Stimulated activated CD4-positive, alpha-beta T cell treated with anti-CD3 and anti-CD28 coated beads, Interleukin-15, amount 100 ng/mL, for 1 hour (primary cell): ENCODE measurements at places on chromosomes 3 and 15.
A peak's percentile ranks its signal among the peaks of the same experiment; 100 is the strongest.

GRCh38 chr3:63764511-63764910 lies 54.6 kb upstream of the C3orf49 start:
- no peak for DNase-seq

DNA sequence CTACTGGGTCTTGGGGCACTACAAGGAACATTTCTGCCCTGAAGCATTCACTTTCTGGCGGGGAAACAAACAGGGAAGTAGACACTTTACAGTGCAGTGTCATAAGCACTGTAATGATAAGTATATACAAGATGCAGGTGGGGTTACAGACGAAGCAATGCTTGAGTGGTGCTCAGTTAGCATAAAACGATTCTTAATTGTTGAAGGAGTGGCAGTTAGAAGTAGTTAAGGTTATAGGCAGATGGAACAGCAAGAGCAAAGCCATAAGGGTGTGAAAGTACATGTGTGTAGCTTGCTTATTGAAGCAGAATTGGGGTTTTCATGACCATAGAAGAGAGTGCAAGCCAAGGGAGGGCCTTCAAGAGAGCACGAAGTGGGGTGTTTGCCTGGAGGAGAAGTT lies 46.2 kb downstream of the SLC25A26 start:
- no peak for DNase-seq

GRCh38 chr3:124664804-124665203 lies 65.4 kb upstream of the UMPS start:
- DNase-seq, result no peak

DNA sequence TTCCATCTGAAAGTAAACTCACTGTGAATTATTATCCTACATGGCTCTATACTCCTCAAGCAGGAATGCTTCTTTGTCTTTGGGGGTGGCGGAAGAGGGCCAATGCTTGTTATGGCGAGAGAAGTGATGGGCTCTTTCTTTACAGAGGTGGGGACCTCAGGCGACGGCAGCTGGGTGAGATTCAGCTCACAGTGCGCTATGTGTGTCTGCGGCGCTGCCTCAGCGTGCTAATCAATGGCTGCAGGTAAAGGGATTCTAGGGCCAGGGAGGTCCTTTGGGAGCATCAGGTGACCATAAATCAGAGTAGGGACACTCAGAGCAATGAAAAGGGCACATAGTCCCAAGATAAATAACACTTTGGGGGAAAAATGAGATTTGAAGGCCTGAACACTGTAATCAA lies 39.0 kb downstream of the ESYT3 start:
- no peak for DNase-seq

DNA sequence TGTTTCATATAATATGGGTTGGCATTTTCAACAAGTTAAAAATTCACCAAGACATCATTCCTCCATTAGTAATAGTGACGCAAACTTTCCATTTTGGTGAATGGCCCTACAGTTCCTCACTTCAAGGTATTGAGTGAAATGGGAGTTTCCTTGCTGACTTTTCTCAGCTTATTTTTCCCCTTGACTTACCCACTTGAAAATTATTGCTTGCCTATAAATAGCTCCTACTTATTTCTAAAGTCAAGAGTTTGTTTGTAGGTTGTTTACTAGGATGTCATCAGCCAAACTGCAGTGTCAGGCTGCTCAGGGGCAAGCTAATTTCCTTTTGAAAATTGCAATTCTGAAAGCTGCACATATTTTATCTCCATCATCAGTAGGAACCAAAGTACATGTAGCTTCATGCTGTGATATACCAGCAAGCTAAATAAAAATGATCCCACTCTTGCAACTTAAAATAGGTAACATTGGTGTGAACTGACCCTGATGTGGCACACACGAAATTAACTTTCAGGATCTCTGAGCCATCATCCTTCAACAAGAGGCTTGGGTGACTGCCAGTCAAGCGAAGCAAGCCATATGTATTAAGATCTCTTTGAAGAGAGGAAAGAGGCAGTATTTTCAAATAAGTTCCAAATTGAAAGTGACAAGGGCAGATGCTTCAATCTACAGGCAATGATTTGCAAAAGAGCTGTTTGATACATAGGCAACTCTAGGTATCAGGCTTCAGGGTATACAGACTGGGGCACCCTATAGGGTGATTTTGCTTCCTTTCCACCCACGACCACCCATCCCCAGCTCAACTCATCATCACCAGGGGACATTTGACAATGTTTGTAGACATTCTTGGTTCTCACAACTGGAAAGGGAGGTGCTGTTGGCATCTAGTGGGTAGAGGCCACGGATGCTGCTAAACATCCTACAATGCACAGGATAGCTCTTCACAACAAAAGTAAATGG lies 66.8 kb upstream of the RASGRP1 start:
- DNase-seq, result no peak

GRCh38 chr15:68792901-68793766 lies 27.6 kb downstream of the ANP32A start:
- no peak for DNase-seq

GRCh38 chr15:89112341-89112971 lies 24.2 kb downstream of the ABHD2 start:
- no peak for DNase-seq

GRCh38 chr3:39021465-39022285 lies 30.1 kb downstream of the SCN11A start:
- no peak for DNase-seq

- DNase-seq, result no peak
These were observed 5.8 kb upstream of the MANF start for GRCh38 chr3:51379301-51379700.

- no peak for DNase-seq
These were observed 322.6 kb downstream of the GABRG3 start for GRCh38 chr15:27293607-27294006.

- no peak for DNase-seq
These were observed 185.3 kb upstream of the FEZF2 start for GRCh38 chr3:62558549-62559112.

- no peak for DNase-seq
These were observed 733.7 kb upstream of the CFAP20DC start for GRCh38 chr3:59783468-59783988.

DNA sequence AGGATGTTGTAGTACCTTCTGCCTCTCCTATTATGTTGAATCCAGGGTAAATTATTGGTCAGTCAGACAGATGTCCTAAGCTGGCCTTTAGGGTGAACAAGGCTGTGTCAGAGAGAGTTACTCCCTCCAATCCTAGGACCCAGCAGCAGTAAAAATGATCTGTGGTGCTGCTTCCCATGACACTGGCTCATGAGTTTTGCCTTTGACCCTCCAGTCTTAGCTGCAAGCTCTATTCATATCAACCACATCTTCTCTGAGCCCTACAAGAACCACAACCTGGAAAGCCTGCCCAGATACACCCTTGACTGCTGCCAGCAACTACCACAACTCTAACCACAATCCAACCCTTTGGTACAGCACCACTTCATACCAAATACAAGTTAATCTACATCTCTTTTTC lies 27.2 kb upstream of the PHLDB2 start:
- DNase-seq, result no peak

DNA sequence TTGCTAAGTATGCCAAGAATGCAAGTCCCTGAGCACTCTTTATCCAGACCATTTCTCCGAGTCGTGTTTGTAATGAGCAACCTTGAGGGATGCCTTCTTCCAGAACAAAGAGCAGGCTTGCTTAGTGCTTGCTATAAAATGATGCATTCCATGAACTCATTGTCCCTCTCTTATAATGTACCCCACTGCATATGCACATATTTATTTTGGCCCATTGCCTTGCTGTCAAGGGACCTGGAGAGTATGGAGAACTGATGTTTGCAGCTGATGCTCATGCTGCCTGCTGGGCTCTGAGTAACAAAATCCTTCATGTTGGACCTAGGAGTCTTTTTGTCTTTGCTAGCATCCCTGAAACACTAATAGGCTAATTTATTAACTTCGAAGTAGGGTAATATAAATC lies 97.8 kb upstream of the AADACL2 start:
- no peak for DNase-seq

- no peak for DNase-seq
These were observed 82.9 kb downstream of the CHDH start for GRCh38 chr3:53763353-53763752.

DNA sequence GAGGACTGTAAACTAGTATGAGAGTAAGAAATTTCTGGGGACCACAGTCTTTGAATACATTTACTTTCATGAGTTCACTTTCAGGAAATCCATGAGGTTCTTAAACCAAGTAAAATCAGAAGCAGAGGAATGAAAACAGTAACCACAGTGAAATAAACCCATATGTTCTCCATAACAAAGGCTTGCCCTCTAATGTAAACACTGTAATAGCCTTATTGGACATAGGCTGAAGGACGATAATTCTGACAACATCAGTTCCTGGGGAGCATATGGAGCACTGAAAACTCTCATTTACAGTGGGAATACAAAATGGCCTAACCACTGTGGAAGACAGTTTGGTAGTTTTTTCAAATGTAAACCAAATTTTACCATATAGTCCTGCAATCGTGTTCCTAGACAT lies 965.8 kb downstream of the NSUN3 start:
- DNase-seq, result no peak

GRCh38 chr3:122004991-122005565 lies 17.0 kb downstream of the ILDR1 start:
- no peak for DNase-seq

GRCh38 chr15:74725845-74726773 lies 781 bp upstream of the CYP1A1 start:
- peak; percentile 48 for DNase-seq

DNA sequence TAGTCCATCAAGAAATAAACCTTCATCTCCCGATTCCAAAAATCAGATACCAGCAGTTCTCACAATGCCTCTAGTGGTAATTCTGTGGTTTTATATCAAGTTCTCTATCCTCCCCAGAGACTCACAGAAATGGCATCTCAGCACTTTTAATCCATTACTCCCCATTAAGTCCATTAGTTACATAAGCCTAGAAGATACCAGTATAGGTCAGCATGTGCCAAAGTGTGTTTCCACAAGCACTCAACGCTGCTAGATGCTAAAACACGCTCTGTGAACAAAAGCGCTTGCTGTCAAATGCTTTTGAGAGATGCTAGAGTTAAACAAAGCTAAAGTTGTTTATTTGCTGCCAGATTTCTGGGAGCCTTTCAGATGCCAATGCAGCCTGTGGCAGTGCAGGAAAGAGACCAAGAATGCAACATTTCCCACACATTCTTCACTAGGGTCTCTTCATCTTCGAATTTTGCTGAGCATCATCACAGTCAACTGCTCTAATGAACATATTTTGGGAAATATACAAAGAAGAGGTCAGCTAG lies 918.8 kb upstream of the CFAP20DC start:
- no peak for DNase-seq

GRCh38 chr15:41865490-41866055 lies 26.9 kb downstream of the PLA2G4B start:
- DNase-seq, result no peak
